Activated CD4-positive, alpha-beta T cell treated with anti-CD3 and anti-CD28 coated beads, Interleukin-2, amount 50 U/mL, for 24 hours (primary cell): ENCODE measurements at places on chromosomes 11 and 22.

DNA sequence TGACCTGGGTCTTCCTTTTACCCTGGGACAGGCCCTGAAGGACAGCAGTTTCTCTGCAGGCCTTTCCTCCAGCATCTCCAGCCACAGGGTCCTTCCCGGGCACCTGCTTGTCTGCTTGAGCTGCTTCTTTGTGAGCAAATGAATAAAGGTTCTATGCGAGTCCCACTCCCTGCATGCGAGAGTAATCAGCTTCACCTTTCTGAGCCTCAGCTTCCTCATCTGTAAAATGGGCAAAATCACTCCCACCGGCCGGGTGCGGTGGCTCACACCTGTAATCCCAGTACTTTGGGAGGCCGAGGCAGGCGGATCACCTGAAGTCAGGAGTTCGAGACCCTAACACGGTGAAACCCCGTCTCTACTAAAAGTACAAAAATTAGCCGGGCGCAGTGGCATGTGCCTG, 31.1 kb downstream of the IFT27 start:
- DNase-seq = no peak

DNA sequence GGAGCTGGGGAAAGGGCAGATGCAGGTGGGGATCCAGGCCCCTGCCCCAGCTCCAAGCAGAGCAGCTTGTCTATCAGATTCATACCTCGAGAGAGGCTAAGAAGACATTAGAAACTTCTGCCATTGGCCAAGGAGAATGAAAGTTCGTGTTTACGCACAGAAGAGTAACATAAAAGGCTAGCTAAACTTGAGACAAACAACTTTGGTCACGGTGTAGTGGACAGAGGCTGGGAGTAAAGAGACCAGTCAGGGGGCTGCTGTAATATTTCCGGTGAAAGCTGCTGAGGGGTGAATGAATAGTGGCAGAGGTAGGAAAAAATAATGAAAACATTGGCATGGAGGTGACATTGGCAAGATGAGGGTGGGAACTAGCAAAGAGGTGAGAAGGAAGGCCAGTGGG, 22.9 kb downstream of the PHF21B start:
- no peak for DNase-seq

DNA sequence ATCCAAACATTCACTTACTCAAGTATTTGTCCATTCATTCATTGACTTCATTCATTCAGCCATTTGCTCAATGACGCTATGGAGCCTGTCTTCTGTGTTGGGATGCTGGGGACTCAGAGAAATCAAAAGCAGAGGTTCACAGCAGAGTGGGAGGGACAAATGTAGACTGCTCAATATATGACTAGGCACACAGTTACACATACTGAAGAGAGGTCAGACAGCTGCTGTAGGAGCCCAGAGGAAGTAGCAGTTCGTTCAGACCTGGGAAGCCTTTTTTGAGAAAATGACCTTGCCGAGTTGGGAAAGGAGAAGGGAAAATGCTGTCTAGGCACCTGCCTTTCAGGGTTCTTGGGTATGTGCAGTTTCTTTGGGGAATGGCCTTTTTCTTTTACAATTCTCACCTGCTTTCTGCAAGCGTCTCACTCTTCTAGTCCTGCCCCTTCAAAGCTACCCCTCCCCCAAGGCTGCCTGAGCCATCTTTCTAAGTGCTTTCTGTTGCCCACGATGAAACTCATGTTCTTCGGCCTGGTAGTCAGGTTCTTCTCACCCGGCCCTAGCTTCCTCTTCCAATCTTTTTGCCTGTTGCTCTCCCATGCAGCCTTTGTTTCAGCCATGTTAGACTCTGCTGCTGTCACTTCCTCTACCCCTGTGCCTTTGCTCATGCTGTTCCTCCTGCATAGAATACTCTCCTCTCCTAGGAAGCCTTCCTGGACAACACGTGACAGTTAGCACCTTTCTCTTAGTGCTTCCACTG, 4.2 kb upstream of the UVRAG start:
- DNase-seq = no peak

GRCh38 chr22:50625131-50625567, 2.8 kb downstream of the ARSA start:
- DNase-seq = no peak

- DNase-seq = no peak
Measured at GRCh38 chr11:33412241-33412640, 155.1 kb downstream of the HIPK3 start.

DNA sequence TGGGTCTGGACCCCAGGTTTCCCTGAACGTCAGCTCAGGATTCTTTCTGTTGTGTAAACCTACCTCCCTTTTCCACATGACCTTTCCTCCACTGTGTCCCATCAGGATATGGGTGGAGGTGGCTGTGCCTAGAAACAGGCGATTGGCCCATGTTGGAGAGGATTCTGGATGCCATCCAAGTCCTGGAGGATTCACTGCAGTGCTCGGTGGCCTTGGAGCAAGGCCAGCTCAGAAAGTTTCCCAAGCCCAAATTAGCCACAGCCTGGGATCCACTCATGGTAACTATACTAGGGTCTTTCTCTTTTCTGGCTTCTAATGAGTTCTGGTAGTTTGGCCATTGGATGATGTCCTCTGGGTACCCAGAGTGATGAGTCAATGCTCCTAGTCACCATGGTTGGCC, 141.6 kb downstream of the SNX19 start:
- no peak for DNase-seq

- no peak for DNase-seq
Measured at GRCh38 chr11:115623021-115623451, 118.8 kb upstream of the CADM1 start.

- no peak for DNase-seq
Measured at GRCh38 chr11:131229221-131229620, 141.2 kb upstream of the NTM start.

DNA sequence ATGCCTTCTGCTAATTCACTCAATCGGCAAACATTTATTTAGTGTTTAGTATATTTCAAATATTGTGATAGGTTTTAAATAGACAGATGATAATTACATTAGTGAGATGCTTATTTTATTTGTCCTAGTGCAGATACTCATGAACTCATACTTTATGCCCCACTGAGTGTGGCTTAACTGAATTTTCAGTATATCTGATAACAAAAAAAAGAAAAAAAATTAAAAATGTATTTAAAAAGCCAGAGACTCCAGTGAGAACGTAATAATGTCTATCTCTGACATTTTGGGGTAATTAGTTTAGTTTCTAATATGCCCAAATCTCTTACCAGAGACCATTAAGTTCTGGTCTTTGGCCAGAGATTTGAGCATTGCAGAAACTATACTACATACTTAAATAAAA, 332.6 kb upstream of the CHORDC1 start:
- no peak for DNase-seq
